Stomach (tissue), 19 donors: ENCODE measurements at places on chromosomes 6 and 20. TPM values are rescaled to one million over a fixed set of nuclear protein-coding genes. Genes with fewer than 3 reads are reported as not detected.

The LINC00237 gene
- polyA plus RNA-seq: not detected

DNA sequence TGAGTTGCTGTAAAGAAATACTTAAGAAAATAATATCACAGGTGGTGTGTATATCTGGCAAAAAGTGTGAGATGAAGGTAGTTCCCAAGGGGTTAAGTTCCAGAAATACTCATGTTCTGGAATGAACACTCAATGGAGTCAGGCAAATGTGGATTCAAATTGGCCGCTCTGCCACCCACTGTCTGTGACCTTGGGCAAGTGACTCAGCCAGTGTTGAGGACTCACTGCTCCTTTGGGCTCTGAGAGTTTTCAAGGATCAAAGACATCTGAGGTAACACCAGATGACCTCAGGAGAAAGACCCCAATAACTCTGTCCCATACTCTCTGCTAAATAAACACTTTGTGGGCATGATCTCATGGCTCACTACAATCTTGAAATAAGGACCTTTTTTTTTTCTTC, 59.2 kb upstream of the EYA2 start:
- H3K27me3 ChIP-seq: no peaks in the 10 kb centered on the region

- peaks cover 34% of the 10 kb centered on the region for H3K36me3 ChIP-seq
- H3K27ac ChIP-seq: no peak overlapping the region
- peaks cover 19% of the 10 kb centered on the region for H3K4me1 ChIP-seq
- no peaks in the 10 kb centered on the region for H3K27me3 ChIP-seq
These were observed 20.6 kb downstream of the BRPF3 start for GRCh38 chr6:36217188-36217587.

- H3K27me3 ChIP-seq: no peaks in the 10 kb centered on the region
- H3K4me3 ChIP-seq: no peak overlapping the region
- no peaks in the 10 kb centered on the region for H3K4me1 ChIP-seq
- DNase-seq: no peak
- no peak overlapping the region for H3K27ac ChIP-seq
- H3K36me3 ChIP-seq: no peaks in the 10 kb centered on the region
These were observed 7.0 kb downstream of the MUC21 start for GRCh38 chr6:30990422-30991086.

DNA sequence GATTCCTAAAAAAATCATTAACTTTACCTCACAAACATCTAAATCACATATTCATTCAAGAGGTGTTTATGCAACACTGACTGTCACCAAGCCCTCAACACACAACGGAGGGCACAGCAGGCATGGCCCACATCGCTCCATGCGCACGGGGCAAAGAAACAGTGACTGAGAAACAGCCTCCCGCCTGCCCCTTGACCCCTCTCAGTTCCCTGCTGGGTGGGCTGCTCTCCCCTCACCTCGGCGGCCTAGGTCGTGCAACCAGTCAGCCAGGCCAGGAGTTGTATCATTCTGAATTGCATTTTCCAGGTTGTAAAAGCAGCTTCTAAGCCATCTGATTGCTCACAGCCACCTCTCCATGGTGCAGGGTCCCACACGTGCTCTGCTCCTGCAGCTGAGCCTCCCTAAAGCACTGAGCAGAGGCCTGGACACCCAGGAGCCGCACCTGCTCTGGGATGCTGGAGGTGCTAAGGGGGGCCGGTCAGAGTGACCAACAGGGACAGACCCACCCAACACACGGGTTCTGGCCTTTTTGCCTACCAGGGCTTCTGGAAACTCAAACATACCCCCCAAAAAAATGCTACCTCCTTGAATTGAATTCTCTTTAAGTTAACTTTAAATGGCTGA, 37.9 kb downstream of the TAF4 start:
- peaks cover 33% of the 10 kb centered on the region for H3K4me1 ChIP-seq
- H3K36me3 ChIP-seq: no peaks in the 10 kb centered on the region
- DNase-seq: no peak

DNA sequence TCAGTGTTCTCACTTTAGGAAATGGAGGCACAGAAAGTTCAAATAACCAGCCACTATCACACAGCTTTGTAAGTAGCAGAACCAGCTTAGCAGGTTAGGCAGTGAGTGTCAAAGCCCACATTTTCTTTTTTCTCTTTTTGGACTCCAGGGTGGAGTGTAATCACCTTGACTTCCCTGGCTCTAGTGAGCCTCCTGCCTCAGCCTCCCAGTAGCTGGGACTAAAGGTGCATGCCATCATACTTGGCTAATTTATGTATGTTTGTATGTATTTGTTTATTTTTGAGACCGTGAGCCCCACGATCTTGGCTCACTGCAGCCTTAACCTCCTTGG, 7.8 kb upstream of the NCOA3 start:
- no peak overlapping the region for H3K4me3 ChIP-seq
- H3K27me3 ChIP-seq: no peaks in the 10 kb centered on the region
- H3K36me3 ChIP-seq: no peaks in the 10 kb centered on the region
- peak; percentile 36 for DNase-seq

- H3K27me3 ChIP-seq: no peaks in the 10 kb centered on the region
- no peak overlapping the region for H3K4me3 ChIP-seq
- no peak overlapping the region for H3K27ac ChIP-seq
- no peaks in the 10 kb centered on the region for H3K36me3 ChIP-seq
- H3K4me1 ChIP-seq: no peaks in the 10 kb centered on the region
These were observed 868.3 kb downstream of the EYS start for GRCh38 chr6:64838726-64839125.
